ENCODE measurements at places on chromosomes 5 and 9.

- peak; percentile 38 for DNase-seq
These were observed 1.6 kb downstream of the NREP start for GRCh38 chr5:111755345-111755941.

DNA sequence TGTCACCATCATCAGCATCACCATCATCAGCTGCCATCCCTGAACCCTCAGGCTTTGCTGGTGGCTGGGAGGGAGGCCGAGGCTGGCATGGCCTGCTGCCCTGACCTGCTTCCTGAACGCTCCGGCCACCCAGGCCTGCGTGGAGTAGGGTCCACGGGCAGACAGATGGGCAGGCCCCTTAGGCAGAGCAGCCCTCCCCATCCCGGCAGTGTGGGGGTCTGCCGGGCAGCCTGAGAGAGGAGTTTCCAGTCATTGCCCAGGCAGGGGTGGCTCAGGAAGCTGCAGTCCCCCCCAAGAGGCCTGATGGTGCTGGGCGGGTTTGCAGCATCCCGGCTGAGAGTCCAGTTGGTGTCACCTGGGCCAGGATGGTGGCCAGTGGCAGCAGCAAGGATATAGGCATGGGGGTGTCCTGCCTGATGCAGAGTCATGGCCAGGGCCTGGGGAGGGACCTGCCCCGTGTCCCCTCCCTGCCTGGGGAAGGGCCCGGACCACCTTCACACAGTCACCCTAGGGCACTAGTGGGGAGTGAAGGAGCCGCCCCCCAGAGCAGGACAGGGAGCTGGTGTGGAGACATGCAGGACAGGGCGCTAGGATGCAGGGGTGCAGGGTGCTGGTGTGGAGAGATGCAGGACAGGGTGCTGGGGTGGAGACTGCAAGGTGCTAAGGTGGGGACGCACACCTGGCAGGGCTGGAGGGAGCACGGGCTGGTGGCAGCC is 7.7 kb upstream of the EGFL7 start:
- no peak for DNase-seq

DNA sequence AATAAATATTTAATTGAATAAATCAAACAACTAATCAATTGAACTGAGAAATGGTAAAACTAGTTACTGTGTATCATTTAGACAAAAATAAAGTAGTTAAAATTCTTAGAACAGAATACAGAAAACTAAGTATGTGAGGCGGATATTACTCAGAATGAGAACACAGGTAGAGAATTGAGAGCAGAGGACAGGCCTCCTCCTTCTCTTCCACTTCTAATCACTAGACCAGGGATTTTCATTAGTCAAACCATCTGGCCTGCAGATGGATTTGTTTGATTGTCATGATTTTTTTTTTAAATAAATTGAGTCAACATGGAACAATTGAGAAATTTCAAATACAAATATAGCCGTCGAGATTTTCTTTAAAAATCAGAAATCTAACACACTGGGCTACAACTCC is 198.6 kb upstream of the HMHB1 start:
- DNase-seq: peak; percentile 30

- DNase-seq: no peak
These were observed 79.0 kb downstream of the SPRY4 start for GRCh38 chr5:142245786-142246185.

DNA sequence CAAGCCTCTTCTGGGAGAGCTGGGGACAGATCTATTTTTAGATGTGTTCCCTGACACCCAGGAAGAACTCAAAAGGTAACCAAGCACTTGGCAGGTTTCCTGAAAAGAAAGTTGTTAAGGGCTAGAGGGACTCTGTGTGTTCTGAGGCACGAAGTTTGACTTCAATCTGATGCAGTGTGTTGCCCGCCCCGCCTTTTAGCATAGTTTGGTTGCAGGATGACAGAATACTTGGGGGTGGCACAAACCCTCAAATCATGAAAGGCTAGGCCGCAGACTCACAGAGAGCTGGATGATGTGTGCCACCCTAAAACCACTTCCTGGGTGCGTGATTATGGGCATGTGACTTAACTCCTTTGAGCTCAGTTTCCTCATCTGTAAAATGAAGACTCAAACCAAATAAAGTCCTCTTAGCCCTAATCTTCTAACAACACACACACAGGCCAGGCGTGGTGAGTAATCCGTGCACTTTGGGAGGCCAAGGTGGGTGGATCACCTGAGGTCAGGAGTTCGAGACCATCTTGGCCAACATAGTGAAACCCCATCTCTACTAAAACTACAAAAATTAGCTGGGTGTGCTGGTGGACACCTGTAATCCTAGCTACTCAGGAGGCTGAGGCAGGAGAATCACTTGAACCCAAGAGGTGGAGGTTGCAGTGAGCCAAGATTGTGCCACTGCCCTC is 12.8 kb upstream of the NDFIP1 start:
- DNase-seq: no peak

DNA sequence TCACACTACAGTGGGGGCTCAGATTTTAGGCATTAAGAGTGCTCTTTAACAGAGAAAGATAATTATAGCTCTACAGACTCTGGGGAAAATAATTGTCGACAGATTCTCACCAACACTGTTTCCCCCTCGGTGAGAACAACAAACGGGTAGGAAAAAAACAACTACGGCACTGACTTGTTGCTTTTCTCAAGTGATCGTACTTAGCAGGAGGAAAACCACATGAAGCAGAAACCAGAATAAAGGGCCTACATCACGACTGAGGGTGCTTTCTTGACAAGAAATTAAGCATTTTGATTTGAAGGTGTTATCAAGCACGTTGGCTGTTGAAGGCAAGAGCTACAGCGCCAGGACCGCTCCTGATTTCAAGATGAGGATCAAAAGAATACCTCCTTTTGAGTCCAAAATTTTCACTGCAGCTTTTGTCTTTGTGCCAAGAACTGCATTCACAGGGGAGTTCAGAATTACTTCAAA is 27.2 kb upstream of the CER1 start:
- DNase-seq: no peak

- DNase-seq: no peak
These were observed 145.6 kb downstream of the FBXL7 start for GRCh38 chr5:15645381-15646160.

- DNase-seq: no peak
These were observed 17.7 kb upstream of the UBAC1 start for GRCh38 chr9:135978642-135979546.

- no peak for DNase-seq
These were observed 13.3 kb downstream of the RBM18 start for GRCh38 chr9:122251351-122251750.

DNA sequence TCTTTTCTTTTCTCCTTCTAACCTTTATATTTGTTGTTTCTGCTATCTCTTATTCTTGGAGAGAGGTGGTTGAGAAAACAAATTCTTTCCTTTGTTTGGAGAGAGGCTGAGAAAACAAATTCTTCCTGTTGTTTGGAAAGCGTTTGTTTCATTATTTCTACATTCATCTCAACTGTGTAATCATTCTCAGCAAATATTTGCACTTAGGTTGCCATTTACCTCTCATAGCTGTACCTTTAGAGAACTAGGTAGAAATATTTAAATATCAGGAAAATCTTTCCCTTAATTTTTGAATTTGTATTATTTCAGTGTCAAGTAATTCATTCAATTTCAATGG is 1824.4 kb upstream of the CDH9 start:
- DNase-seq: no peak

DNA sequence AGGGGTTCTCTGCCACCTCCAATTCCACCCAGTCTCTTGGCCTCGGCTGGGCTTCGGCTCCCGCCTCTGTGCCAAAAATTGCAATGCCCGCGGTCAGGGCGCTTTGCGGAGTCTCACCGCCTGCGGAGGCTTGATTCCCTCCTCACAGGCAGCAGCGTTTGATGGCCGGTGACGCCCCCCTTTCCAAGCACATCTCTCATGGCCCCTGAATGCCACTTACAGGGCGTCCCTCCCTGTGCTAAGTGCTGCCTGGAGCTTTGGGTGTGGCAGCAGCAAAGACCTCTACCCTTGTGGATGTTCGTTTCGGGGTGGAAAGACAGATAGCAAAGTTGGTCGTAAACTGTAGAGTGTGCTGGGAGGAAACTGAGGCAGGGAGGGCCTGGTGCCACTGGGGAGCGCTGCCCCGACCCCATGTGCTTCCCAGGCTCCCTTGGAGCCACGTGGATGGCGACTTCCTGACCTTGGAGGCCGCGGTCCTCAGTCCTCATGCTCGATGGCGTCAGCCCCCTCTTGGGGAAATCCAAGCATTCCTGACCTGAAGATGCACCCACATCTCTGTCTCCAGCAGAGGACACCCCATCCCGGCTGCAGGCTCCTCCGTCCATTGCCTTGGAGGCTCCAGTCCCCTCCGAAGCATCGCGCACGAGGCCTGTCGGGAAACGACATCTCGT is 249.2 kb upstream of the IRX4 start:
- DNase-seq: no peak

GRCh38 chr9:74403581-74403980 is 93.6 kb upstream of the RORB start:
- no peak for DNase-seq

DNA sequence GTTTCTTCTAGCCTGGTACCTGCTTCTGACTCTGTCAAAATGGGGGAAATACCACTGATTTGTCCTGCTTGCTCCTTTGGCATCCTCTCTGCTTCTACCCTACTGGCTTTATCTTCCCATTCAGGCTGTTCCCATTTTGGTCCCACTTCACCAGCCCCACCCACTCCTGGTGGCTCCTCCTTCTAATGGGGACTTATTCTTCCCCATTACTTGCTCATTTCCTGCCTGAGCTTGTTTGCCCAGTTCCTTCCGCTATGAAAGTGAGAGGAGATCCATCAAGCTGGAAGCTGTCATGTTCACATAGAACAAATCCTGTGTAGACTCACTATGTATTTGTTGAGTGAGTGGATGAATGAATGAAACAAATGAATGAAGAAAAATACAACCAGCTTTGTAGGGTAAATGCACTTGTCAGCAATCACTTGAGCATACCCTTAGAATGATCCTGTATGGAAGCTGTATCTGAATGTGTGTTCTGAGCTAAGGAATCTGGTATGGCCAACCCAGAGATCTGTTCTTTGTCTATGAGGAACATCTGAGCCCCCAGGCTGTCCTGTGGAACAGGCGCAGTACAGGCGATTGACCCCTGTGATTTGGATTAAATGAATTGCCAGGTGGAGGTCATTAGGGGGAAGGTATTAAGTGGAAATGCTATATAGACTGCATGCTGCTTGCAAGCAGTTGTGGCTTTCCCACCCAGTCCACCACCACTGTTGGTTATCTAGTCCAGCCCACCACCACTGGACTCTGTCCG is 89.5 kb downstream of the APBA1 start:
- DNase-seq: no peak

GRCh38 chr9:136942881-136943230 is 1.7 kb downstream of the FBXW5 start:
- no peak for DNase-seq

DNA sequence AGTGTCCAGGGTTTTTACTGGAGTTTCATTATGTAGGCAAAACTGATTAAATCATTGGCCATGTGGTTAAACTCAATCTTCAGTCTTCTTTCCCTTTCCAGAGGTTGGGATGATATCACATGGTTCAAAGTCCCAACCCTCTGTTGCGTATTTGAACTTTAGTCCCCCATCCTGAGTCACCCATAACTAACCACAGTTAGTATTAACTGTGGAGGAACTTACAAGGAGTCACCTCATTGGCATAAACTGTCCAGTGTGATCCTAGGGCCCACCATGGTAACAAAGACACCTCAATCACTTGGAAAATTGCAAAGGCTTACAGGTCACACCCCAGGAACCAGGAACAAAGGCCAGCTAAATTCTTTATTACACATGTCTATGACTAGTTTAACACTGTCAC is 188.5 kb downstream of the COX7C start:
- no peak for DNase-seq

DNA sequence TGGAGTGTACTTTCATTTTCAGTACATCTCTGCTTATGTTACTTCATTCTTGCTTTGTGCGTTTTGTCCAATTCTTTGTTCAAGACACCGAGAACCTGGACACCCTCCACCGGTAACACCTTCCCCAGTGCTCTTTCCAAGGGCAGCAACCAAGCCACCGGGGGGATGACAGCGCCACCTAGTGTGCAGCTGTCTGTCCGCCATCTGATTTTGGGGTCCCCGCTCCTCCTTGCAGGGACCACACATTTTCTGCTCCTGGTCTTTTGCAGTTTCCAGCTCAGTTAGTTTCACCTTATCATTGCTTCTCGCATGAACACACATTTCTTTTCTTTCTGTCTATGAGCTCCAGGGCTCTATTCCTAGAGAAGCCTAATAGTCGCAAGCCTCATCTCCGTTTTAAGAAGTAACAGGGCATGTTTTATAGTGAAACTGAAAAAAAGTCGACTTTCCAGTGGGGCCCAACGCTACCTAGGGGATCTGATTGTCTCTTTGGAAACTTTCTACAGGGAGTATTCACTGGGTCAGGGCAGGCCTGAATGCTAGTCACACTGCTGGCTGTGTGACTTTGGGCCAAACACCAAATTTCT is 152.1 kb downstream of the FSTL4 start:
- DNase-seq: no peak

DNA sequence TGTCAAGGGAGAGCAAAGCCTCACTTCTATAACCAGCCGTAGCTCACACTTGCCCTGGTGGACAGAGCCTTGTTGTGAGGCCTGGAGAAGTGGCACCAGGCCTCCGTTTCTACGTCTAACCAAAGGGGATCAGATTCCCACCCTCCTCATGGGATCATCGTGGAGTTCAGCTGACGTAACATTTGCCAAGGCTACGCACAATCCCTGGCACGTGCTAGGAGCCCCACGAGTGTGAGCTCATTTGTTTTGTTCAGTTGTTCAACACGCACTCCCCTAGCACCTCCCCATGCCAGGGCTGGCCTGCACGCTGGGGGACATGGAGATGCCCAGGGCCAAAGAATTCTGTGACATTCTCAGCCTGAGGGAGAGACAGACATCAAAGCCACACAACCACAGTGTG is 23.1 kb downstream of the ADGRD2 start:
- DNase-seq: no peak

DNA sequence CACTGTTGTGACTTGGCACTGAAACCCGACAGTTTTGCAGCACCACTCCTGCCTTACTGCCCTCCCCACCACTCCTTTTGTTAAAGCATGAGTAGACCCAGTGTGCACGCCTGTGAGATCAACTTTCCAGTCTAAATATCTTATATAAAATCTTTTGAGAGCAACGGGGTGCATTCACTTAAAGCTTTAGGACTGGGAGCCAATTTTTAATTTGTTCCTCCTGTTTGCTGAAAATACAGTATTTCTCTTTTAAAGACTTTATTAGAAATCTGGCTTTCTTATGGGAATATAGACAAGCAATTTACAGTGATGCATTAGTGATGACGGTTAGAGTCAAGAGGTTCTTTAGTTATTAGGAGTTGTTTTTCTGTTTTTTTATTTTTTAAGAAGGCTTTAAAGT is 397.5 kb downstream of the TMEM167A start:
- no peak for DNase-seq

- DNase-seq: no peak
These were observed 120.3 kb downstream of the CDC42SE2 start for GRCh38 chr5:131384173-131384572.

DNA sequence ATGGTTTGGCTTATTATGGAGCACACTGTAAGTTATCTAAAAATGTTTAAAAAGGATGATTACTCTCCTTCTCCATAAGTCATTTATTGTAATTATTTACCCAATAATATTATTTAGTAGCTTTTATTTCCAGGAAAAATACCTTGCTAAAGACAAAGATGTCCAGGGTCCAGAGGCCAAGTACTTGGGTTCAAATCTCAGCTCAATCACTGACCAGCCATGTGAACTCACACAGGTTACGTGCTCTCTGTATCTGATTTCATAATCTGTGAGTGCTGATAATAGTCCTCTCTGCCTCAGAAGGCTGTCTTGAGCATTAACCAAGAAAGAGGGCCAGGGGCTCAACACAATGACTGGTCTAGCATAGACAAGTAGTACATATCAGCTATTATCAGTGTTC is 27.0 kb downstream of the ALDH1A1 start:
- no peak for DNase-seq
